Natural killer cell (primary cell): ENCODE measurements at places on chromosomes 2 and 18. TPM values are rescaled to one million over a fixed set of nuclear protein-coding genes. Genes with fewer than 3 reads are reported as not detected.

DNA sequence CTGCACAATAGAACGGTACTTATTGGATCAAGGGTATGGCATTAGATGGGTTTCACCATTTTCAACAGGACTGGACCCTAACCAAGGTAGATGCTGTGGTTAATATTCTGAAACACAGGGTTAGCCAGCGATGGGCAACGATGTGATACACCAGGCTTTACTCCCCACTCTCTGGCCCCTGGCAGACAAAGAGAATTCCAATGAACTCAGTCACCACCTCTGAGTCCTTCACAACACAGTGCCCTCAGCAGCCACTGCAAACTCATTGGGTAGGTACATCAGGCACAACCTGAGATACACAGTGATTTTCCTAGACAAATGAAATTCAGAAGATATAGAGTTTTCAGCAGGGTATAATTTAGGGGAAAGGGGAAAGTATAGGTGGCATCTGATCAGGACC, 634.5 kb downstream of the ZEB2 start:
- no peaks in the 10 kb centered on the region for H3K4me1 ChIP-seq
- H3K4me3 ChIP-seq = no peak overlapping the region
- H3K27ac ChIP-seq = no peak overlapping the region
- H3K27me3 ChIP-seq = no peaks in the 10 kb centered on the region
- no peak for DNase-seq

DNA sequence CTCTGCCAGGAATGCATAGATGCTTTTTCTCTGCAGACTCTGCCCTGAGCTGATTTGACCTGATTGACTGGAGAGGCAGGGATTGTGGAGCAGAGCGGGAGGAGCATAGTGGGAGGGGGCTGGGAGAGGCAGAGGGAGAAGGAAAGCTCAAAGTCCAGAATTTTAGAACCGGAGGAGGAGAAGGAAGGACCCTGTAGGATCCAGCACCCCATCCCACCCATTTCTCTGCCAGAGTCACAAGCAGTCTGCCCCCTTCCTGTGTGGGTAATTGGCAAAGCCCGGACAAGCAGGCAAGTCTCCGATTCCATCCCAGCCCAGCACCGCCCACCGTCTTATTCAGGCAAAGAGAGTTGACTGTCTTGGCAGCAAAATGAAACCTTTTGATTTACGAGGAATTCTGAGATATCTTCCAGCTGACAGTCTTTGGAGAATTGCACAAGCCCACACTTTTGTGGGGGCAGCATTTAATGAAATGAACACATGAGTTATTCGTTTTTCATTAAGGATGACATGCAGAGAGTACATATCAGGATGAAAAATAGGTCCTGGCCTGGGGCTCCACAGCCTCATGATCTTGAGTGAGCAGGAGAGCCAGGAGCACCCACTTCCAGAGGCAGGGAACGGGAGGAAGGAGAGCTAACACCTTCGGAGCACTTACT, 103.1 kb downstream of the MCFD2 start:
- H3K27me3 ChIP-seq = no peaks in the 10 kb centered on the region
- no peaks in the 10 kb centered on the region for H3K4me1 ChIP-seq
- no peak for DNase-seq
- H3K4me3 ChIP-seq = no peak overlapping the region
- H3K36me3 ChIP-seq = no peaks in the 10 kb centered on the region

DNA sequence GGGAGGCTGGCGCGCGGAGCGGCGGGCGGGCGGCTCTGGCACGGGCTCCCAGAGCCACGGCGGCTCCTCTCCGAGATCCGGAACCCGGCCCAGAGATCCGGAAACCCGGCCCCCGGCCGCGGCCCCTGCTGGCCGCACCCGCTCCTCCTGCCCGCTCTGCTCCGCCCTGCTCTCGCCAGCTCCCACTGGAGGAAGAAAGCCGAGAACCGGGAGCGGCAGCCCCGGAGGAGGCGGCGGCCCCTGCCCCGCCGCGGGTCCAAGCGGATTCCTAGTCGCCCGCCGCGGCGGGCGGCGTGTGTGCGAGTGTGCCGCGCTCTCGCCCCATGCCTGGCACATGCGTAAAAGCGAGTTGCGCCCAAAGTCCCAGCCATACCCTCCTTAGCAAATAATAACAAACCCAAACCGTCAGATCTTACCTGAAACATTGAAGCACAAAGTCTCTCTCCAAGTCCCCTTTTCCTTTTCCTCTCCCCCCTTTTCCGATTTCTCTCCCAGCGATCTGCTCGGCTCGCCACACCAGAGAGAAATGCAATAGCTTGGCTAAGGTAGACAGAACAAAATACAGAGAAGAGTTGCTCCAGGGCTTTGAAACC, 108.7 kb upstream of the KCTD1 start:
- H3K4me1 ChIP-seq = peaks cover 10% of the 10 kb centered on the region
- H3K27me3 ChIP-seq = peaks cover 10% of the 10 kb centered on the region
- no peaks in the 10 kb centered on the region for H3K36me3 ChIP-seq

- no peaks in the 10 kb centered on the region for H3K27me3 ChIP-seq
- no peak for DNase-seq
- no peaks in the 10 kb centered on the region for H3K36me3 ChIP-seq
Measured at GRCh38 chr2:29213888-29214291, 98.7 kb downstream of the CLIP4 start.

GRCh38 chr2:10885094-10885860, 26.5 kb upstream of the KCNF1 start:
- DNase-seq = no peak
- no peak overlapping the region for H3K27ac ChIP-seq
- no peaks in the 10 kb centered on the region for H3K27me3 ChIP-seq
- H3K4me1 ChIP-seq = no peaks in the 10 kb centered on the region

GRCh38 chr2:48712151-48712550, 43.4 kb downstream of the LHCGR start:
- no peak overlapping the region for H3K4me3 ChIP-seq
- no peak for DNase-seq

- H3K4me1 ChIP-seq = peaks cover 7% of the 10 kb centered on the region
- peak; percentile 27 for DNase-seq
- H3K27me3 ChIP-seq = peaks cover 8% of the 10 kb centered on the region
- no peaks in the 10 kb centered on the region for H3K36me3 ChIP-seq
- H3K27ac ChIP-seq = no peak overlapping the region
- peak overlapping the region; percentile 31 for H3K4me3 ChIP-seq
Measured at GRCh38 chr18:80246445-80247392, 595 bp downstream of the PARD6G start.

Gene KCNG2
- total RNA-seq = not detected

Gene CXCR1
- total RNA-seq = 10.6 TPM

Gene TRIB2
- total RNA-seq = 84.5 TPM

Gene FBXO36
- total RNA-seq = 1.2 TPM
